ENCODE measurements at places on chromosomes 12 and 14.

DNA sequence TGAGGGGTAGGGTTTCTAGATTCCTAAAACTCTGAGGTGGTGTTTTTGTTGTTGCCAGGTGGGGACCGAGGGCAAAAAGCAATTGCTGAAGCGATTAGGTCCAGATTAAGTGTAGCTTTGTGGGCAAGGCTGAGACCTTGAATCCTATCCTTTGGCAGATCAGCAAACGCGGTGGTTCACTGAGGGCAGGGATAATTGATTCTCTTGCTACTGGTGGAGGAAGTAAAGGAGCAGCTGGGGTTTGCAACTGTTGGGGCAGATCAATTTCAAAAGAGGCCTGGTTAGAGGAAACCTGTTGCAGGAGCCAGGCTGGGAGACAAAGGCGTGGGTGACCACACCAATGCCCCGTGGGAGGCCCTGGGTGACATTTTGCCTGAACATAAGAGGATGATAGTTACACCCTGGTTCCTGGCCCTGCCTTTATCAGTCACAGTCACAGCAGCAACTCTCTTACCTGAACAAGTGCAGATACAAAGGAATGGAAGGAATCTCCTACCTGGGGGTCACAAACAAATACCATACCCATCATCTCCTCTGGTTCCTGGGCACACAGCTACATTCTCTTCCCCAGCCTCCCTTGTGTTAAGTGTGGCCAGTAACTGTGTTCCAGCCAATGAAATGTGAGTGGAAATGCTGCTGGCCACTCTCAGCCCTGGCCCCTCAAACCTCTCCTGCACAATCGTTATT, 43.3 kb upstream of the RASSF3 start:
- no peak for DNase-seq

GRCh38 chr14:99924379-99924778, 131.2 kb downstream of the EML1 start:
- DNase-seq: no peak

DNA sequence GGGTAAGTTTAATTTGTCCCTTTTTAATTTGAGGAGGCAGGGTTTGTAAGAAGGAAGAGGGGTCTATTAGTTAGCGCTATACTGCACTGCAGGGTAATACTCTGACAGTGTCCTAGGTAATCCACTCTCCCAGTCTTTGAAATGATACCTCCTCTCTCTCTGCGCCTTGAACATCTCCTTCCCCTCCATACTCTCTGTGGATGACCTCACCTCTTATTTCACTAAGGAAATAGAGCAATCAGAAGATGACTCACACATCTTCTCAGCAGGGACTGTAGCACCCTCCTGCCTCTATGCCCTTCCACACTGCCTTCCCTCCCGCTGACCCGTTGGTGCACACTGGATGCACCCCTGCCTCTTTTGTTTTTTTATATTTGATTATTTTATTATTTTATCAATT, 94.2 kb downstream of the GRIP1 start:
- DNase-seq: no peak

- no peak for DNase-seq
Measured at GRCh38 chr14:57412341-57412740, 22.0 kb downstream of the NAA30 start.

- peak; percentile 35 for DNase-seq
Measured at GRCh38 chr12:4960030-4960429, 50.3 kb downstream of the KCNA1 start.

DNA sequence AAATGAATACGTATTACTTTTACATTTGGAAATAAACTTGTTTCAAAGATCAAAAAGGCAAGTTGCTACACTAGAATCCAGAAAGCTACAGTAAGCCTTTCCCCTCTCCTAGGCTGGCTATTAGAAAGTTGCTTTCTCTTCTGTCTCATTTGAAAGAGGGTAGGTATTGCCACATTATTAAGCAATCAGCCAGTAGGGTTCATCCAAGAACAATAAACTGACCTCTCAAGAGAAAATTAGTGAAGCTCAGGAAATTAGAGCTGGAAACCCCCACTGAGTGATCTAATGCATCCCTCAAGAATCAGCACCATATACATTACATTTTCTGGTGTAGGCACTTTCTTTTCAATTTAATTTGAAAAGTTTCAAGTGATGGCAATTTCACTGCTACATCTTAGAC, 4.5 kb upstream of the TMEM233 start:
- DNase-seq: no peak

DNA sequence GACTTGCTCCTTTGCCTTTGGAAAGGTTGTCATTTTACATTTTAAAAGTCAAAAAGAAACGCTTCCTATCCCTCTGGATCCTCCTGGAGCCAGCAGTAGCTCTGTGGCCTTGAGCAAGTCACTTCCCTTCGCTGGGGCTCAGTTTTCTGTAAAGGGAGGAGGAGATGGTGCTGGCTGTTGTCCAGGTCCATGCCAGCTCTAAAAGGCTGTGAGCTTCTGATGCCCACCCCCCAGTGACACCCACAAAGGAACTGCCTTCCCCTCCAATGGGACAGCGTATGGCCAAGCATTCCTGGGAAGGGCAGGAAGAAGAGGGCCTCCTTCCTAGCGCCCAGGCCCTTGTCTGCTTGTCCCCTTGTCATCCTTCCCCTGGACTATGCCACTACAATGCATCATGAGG, 81.5 kb downstream of the NTF3 start:
- no peak for DNase-seq

DNA sequence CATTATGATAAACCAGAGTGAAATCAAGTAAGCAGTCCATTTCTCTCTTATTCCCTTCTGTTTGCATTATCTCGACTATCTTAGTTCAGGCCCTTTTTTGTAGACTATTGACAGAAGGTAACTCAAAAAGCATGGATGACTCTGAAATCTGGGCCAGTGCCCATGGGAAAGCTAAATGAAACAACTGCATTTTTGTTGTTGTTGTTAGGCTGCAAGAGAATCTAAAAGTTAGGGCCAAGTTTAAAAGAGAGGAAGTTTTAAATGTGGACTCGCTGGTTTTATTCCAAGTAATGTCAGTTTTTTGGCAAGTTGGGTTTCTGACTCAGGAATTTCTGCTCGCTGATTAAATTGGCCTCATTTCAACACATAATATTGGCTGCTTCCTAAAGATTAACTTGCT, 201.1 kb downstream of the PIK3C2G start:
- DNase-seq: no peak

DNA sequence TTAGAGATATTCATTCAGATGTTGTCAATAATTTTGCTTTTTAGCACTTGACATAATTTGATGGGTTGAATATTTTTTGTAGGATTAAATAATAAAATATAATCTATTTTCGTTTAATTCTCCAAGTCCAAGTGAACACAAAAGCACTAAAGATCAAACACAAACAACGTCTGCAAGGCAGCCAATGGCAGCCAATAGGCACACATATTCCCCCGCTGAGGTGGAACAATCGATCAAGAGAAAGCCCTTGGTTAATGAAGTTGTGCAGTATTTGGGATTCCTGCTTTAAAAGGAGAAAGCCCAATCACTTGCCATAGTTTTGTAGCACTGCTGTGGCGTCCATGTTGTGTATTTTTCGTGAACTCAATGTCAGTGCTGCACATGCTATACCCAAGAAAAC, 1.5 kb downstream of the DHRS7 start:
- DNase-seq: no peak

GRCh38 chr14:51776102-51776894, 84.1 kb upstream of the GNG2 start:
- DNase-seq: no peak

DNA sequence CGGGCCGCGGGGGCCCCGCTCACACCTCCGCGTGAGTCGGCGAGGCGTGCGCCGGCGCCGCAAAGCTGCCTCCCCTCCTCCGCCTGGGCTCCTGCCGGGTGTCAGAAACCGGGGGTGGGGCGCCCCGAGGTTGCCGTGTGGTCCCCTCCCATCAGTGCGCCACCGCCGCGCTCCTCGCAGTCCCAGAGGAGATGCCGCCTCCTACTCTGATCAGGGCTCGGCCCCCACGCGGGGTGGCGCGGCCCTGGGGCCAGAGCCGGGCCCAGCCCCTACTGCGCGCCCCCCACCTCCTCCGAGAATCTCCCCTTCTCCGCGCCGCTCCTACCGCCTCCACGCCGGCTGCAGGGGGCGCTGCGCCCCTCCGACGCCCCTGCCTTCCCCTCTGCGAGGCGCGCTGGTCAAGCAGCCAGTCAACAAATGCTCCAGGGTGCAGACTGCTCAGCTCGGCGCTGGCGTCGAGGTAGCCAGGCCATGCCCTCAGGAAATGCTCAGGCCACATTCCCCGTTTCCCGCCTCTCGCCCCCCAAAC, 467 bp upstream of the JAG2 start:
- no peak for DNase-seq

GRCh38 chr12:46843811-46844210, 18.0 kb upstream of the SLC38A4 start:
- DNase-seq: no peak

DNA sequence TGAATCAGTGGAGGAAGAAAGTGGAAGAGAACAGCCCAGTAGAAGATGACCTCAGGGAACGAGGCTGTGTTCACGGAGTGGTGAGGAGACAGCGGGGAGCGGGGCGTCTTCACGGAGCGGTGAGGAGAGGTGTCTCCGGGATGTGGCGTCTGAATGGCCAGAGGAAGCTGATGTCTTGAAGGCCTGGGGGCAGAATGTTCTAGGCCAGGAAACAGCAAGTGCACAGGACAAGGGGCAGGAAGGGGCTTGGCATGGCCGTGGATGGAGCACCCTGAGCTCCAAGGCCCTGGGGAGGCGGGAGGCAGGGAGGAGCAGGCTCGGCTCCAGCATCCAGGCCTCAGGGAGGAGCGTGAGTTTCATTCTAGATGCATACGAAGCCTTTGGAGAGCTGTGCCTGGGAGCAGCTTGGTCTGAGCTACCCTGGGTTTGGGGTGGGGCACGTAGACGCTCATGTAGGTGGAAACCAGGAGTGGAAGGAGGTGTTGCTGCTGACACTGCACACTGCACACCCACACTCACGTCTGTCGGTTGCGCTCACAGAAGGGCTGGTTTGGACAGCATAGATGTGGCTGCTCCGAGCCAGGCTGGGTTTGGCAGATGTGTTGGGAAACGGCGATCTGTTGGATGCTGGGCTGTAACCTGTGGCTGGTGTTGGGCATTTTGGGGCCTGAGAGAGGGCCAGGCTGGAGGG, 131.6 kb downstream of the ADGRD1 start:
- peak; percentile 20 for DNase-seq

DNA sequence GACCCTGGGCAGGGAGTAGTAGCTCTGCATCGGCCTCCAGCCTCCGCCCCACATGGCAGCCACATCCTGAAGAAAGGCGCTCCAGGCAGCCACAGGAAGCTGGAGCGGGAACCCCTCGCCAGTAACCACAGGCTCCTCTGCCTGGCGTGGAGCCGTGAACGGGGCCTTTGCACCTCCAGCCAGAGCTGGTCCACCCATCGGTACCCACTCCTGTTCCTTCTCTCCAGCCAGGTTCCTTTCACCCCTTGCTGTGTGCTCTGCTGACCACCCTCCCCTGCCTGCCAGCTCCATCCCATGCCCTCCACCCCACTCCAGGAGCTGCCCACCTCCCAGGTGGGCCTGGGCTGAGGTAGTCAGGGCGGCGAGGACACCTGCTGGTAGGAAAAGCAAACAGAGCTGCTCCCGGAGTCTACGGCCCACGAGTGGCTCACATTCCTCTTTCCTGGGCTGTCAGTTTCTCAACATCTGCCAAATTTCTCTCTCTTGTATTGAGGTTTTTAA, 2.7 kb downstream of the TGFB3 start:
- no peak for DNase-seq

DNA sequence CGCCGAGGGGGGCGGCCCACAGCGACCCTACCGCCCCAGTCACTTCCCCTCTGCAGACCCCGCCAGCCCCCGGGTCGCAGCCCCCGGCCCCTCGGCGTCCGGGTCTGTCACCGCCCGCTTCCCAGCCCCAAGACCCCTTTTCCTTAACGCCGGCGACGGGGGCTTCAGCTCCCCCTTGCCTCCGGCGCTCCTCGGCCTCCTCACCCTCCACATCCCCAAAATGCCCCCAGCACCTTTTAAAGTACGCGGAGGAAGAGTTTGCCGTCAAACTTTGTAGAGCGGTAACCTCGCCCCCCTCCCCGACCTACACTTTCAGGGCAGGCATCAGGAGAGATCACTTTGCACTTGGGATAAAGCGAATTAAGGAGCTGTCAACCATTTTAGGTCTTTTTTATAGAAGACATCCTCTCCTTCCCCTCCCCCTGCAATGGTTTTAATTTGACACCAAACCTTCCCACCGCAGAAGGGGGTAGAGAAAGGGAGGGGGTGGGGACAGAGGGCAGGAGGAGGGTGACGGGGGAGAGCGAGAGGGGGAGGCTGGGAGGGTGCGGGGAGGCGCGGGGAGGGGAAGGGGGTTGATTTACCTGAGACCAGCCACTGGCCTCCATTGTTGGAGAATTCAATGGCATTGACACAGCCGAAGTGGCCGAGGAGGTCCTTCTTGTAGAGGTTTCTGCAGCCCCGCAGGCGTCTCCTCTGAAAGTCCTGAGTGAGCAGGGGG, 578 bp downstream of the DCAF5 start:
- peak; percentile 84 for DNase-seq

DNA sequence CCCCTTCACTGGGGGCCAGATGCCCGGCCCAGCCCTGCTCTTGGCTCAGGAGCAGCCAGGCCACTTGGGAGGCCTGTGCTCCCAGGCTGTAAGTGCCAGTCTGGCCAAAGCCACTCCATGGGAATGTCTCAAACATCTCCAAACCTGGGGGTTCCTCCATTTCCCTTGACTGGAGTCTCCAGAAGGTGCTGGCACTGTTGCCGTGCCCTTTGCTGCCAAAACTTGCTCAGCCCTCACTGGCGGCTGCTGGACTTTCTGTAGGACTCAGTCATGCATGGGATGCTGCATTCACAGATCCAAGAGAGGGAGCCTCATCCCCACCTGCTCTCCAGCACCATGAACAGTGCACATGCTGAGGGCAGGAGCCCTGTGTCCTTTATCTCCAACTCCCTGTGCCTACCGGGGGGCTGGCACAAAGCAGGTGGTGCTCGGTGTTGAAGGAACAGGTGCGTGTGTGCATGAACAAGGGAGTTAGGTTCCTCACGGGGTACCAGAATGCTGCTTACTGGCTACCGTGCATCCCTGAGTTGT, 9.6 kb upstream of the OTUB2 start:
- no peak for DNase-seq

GRCh38 chr12:42705863-42706262, 116.3 kb upstream of the PRICKLE1 start:
- DNase-seq: peak; percentile 30

- peak; percentile 34 for DNase-seq
Measured at GRCh38 chr14:105999361-106000028, 473.1 kb downstream of the TMEM121 start.

DNA sequence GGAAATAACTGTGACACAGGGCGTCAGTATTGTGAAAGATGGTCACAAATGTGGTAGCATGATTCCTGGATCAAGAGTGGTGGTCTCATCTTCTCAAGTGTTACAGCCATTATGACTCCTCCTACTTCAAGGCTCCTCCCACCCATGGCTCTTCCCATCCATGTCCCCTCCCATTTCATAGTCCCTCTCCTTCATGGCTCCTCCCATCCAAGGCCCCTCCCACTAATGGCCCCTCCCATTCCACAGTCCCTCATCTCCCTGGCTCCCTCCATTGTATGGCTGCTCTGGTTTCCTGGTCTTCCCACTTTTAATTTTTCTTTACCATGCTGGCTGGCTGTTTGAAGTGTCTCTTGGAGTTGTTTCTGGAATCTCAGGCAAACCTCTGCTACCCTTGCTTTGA, 1375.2 kb upstream of the TMEM132C start:
- DNase-seq: no peak
